Activated CD4-positive, alpha-beta T cell treated with anti-CD3 and anti-CD28 coated beads, Interleukin-2, amount 50 U/mL, for 1 hour (primary cell): ENCODE measurements at places on chromosomes 7 and 10.
A peak's percentile ranks its signal among the peaks of the same experiment; 100 is the strongest.

- DNase-seq: no peak
Measured at GRCh38 chr7:80785961-80786536, 132.8 kb downstream of the SEMA3C start.

DNA sequence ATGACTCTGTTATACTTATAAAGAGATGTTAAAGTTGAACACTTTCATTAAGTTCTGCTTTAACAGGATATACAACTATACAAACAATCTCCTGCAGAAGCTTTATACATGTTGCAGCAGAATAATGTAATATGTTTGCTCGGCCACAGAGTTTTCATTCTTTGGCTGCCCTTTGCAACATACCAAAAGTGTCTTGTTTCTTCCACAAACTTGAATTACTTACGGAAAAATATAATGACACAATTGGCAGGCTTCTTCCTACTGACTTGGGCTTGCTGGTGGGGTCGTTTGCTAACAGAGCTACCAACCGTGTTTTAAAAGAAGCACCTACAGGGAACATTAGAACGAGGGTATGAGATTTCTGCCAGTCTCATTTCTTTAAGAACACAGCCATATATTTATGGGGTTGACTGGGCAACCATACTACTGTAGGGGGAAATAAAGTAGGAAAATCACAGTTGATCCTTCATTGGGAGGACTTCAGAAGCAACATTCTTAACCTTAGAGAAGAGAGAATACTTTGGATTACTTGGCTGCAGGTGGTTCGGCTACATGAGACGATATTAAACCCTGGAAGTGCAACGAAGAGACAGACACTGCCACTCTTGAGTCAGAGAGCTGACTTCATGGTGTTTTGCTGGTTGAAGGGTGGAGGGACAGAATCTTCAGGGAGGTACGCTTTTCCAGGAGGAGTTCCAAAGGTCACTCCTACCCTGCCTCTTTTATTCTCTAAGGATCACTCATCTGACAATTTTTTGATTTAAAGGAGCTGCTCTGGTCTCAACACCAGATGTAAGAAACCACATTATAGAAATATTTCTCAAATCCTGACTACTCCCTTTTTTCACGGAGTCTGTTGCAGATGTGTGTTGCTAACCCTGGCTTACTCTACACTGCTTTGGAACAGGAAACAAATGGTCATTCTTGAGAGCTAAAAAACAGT, 123.9 kb downstream of the SEMA3C start:
- no peak for DNase-seq

DNA sequence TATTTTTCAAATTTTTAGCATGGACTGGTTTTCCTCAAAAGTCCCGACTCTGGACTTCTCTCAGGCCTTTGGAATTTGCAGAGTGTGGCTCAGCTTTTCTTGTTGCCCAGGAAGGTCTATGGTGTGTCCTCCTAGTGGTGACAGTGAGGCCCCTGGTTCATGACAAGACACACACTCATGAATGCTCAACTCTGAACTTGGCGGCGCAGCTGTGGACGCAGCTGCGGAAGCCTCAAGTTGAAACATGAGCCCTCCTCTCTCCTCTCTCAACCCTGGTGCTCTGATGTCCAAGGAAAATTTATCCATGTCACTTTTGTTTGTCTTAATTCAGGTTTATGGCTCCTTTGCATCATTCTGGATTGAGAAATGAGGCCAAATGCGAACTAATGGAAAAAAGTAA, 183.9 kb downstream of the HECW1 start:
- DNase-seq: no peak

GRCh38 chr10:78559661-78560340, 509.0 kb upstream of the ZMIZ1 start:
- DNase-seq: no peak

DNA sequence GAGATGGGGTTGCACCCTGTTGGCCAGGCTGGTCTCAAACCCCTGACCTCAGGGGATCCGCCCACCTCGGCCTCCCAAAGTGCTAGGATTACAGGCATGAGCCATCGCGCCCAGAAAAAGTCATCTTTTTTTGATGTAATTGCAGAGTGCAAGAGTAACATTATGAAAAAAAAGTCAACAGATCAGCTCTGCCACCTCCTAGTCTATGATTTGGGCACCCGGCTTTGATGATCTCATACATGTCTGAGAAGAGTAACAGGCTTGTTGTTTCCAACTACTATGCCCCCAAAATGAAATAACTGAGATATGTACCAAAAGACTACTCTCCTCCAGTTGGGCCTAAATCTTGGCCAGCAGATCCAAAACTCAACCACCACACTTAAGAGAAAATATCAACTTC, 40.8 kb downstream of the VOPP1 start:
- no peak for DNase-seq

DNA sequence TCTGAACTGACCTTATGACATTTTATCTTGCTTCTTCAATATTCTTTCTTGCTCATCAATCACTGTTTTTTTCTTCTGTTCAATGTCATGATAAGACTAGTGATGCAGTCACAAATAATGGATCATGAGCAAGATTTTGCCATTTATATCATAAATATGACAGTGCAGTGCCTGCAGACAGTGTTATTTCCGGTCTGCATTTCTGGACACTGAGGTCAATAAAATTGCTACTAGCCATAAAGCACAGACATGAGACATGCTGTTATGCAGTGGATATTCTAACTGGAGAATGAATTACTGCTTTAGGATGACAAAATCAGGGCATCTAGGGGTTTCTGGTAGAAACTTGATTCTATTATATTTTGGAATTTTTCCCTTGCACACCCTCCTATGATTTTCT, 1509.7 kb upstream of the LRRTM3 start:
- DNase-seq: no peak

- no peak for DNase-seq
Measured at GRCh38 chr7:17556247-17556956, 257.9 kb downstream of the AHR start.

- no peak for DNase-seq
Measured at GRCh38 chr10:88243836-88244730, 339.0 kb downstream of the RNLS start.

- no peak for DNase-seq
Measured at GRCh38 chr10:113454341-113455061, 98.4 kb upstream of the HABP2 start.

GRCh38 chr10:99731306-99732032, 458 bp downstream of the COX15 start:
- DNase-seq: no peak

- DNase-seq: peak; percentile 0
Measured at GRCh38 chr7:84194484-84195271, at the start of gene SEMA3A. SEMA3A (minus strand) TSS chr7:84194789; CDS start chr7:84194586, 203 bp downstream.

DNA sequence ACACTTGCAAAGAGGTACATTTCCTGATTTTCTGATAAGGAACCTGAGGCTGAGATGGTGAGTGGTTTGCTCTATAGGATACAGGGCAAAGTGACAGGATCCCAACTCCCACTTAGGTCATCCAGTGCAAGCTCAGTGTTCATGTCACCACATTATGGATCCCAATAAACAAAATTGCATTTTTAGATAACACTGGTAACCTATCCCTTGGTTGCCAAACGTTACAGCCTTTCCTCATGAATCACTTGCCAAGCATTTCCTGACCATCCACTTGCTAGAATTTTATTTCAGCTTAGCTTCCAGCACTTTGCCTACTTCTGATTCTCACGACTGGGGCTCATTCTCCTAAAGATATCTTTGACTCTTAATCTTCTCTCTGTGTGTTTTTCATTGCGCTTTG, 131.4 kb upstream of the ODAD2 start:
- DNase-seq: no peak

- DNase-seq: no peak
Measured at GRCh38 chr7:82294865-82295264, 148.7 kb downstream of the CACNA2D1 start.

GRCh38 chr7:148276314-148277041, 314.1 kb upstream of the C7orf33 start:
- DNase-seq: no peak

DNA sequence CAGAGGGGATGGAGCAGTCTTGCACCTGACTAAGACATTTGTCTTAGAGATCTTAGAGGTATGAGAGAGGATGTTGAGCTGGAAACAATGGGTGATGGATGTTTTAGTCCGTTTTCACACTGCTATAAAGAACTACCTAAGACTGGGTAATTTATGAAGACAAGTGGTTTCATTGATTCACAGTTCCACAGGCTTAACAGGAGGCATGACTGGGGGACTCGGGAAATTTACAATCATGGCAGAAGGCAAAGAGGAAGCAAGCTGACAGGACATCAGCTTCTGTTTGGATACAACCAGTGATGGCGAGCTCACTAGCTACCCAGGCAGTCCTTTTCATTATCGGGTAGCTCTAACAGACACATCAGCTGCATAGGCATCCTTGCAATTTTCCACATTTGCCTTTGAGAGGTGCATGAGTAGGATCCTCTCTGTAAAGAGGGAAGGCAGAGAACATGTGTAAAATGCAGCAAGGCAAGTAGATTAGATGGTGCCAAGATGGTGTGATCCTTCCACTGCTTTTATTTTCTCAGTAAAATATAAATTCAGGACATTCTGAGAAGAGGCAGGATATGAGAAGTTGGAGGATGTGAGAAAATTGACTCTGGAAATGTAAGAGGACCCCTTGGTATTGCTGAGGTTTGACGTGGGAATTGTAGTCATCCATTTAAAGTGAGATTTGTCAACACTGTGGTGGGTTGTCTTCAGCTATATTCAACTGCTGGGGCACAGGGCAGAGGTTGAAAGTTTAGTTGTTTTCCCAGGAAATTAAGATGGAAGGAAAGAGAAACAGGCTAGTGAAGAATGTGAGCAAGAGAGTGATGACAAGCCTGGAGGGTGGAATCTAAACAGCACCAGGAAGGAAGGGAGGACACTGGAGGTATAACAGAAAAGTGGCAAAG, 1140.0 kb upstream of the AUTS2 start:
- DNase-seq: no peak

DNA sequence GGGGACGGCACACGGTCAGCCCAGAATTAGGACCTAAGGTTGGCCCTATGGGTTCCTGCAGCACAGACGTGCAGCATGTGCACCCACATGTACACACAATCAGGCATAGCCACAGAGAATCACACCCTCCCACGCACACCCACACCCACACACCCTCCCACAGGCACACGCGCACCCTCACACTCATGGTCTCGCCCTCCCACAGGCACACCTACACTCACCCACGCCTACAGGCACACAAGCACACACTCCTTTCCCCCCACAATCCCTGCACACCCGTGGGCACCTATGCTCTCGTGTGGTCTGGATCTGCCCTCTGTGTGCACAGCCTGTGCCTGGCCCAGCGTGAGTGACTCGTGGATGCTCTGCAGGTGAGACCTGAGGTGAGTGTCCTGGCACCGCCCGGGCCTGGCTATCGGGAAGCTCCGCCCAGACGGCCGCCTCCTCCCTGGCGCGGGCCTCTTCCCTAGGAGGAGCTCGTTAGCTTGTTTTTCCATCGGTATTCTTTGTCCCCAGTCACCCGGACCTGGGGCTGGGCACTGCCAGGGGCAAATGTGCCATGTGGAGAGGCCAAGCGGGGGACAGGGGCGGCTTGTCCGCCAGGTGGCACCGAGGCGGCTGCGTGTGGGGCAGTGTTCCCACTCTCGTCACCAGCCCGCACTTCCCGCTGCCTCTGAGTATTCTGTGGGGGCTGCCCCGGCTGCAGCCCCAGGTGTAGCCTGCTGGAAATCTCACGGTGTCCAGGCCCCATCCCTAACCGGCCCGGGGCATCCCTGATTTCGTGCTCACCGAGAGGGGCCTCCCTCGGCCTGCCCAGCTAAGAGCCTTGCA, 110.2 kb upstream of the FAM20C start:
- DNase-seq: no peak

GRCh38 chr7:77222065-77222464, 22.4 kb upstream of the FGL2 start:
- no peak for DNase-seq

- DNase-seq: no peak
Measured at GRCh38 chr7:92466682-92467081, 11.1 kb downstream of the ERVW-1 start.

- no peak for DNase-seq
Measured at GRCh38 chr7:23093546-23093945, 12.0 kb upstream of the KLHL7 start.

DNA sequence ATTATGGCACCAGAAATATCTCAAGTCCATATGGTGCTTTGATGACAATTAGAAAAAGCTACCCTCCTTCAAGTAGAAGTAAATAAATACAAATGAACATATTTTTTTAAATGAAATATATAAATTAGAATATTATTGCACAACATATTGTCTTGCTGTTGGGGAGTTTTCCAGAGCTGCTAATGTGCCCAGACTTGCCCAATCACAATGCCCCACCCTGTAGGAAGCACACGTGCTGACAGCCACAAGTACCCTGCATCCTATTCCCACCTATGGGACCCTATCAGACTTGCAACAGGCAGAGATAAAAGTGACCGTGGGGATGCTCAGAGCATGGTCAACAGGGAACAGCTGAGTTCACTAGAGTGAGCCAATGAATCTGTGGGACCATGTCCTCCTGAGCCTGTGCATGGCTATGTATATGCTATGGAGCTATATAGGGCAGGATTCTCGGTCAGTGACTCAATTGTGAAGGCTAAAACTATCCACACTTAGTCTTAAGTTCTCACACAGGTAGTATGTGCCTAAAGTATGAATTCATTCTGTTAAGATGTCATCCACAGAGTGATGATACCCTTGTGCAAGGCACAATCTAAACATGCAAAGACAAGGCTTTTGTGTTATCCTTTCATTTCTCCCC, 336.0 kb downstream of the HGF start:
- no peak for DNase-seq

DNA sequence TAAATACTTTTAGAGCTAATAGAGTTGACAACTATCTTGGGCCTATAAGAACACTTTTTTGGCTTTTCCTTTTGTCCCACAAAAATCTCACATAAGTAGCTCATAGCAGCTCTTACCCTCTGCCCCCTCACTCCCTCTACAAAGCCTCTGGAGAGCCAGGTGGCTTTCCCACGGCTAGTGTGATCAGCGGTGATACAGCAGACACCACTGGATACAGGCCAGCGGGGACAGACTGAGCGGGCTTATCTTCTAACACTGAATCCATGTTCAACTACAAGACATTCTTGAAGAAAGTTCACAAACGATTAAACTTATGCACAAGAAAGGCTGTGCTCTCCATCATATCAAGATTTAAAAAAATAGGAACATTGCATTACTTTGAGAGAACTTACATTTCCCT, 377.2 kb downstream of the PARD3 start:
- no peak for DNase-seq

GRCh38 chr10:78483641-78484040, 450.0 kb downstream of the RPS24 start:
- DNase-seq: no peak

DNA sequence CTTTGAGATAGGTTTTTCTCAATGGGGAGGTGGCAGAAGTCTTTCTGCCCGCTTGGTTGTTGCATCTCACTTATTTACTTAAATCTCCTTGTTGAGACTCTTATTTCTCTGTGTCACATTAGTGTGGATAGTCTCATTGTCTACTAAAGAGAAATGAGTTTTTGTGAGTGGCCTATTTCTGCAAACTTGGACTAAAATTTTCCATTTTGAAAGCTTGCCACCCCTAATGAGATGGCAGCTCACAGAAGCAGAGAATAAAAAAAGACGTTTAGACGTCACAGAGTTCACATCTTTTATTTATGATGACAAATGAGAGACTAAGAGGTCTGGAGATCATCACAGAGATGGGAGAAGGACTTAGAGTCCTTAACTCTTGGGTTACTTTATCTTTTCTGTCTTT, 262.7 kb upstream of the PHYHIPL start:
- no peak for DNase-seq
